ENCODE measurements at places on chromosomes 6 and 20.
A peak's percentile ranks its signal among the peaks of the same experiment; 100 is the strongest.

DNA sequence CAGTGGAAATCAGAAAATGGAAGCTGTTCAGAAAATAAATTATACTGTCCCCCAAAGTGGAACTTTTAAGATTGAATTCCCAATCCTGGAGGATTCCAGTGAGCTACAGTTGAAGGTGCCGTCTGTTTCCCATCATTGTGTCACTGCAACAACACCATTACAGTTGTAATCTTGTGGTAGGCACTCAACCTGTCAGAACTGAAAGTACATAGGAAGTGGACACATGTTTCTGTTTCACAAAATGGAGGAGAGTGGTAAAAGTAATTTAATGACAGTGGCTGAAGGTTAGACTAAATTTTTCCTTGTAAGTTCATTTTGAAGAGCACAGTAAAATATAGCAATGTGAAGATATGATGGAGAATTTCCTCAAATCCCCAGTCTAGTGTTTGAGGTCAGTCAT lies 70.0 kb downstream of the CD109 start:
- no peak for DNase-seq

- peak; percentile 22 for DNase-seq
Observed at GRCh38 chr20:61841966-61842365, 223.7 kb downstream of the TAF4 start.

DNA sequence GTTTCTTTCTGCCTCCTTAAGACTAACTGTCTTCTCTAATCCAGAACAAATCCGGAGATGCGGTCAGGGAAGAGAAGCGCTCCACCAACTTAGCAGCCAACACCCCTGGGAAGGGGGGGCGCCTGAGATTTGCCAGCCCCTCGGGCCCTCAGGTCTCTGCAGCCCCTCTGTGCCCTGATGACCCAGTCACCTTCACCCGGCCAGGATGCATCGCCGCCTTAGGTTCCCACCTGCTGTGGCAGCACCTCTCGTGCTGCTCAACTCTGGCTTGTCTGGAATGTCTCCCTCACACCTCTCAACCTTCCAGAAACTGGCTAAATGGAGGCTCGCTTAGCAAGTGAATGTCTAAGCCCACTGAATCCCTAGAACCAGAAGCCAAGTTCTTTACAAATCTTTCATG lies 28.0 kb upstream of the AAR2 start:
- no peak for DNase-seq

DNA sequence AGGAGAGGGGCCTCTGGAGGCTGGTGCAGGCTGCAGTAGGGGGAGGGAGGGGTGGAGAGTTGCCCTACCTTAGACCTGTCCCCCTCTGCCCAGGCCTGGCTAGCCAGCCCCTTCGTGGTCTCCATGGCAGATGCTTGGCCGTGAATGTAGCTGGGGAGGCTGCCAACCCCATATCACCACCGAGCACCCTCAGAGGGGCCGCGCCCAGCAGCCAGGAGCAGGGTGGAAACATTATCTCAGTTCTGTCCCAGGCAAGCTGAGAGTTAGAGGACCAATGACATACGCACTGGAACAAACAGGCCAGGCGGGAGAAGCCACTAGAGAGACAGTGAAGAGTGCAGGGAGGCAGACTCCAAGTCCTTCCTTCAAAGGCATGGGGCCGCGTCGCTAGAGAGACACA lies 66.5 kb downstream of the LRFN2 start:
- DNase-seq = no peak

DNA sequence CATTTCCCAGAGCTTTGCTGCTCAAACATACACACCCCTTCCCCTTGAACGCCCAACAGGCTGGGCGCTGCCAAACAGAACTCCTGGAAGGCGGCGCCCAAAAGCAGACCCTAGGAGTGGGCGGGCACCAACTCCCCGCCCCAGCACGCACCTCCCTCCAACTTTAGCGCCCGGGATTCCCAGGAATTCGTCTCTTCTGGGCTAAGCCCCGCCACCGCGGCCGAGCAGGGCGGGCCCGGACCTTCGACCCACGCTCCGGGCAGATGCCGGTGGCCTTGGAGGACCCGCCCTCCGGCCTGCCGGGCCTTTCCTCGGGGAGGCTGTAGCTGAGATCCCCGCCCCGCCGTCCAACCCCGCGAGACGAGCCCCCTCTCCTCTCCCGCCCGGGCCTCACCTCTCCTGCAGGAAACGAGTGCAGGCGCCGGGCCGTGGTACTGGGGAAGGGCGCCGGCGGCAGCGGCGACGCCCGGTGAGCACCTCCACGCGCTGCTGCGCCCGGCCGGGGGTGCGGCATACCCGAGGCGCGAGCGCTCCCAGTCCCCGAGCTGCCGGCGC lies 659 bp downstream of the MCUR1 start:
- peak; percentile 86 for DNase-seq

- no peak for DNase-seq
Observed at GRCh38 chr20:14415467-14415866, 78.1 kb upstream of the FLRT3 start.

- no peak for DNase-seq
Observed at GRCh38 chr6:96724641-96725040, 112.6 kb downstream of the GPR63 start.

- DNase-seq = peak; percentile 86
Observed at GRCh38 chr20:30376767-30377658, 880.5 kb upstream of the DEFB115 start.

DNA sequence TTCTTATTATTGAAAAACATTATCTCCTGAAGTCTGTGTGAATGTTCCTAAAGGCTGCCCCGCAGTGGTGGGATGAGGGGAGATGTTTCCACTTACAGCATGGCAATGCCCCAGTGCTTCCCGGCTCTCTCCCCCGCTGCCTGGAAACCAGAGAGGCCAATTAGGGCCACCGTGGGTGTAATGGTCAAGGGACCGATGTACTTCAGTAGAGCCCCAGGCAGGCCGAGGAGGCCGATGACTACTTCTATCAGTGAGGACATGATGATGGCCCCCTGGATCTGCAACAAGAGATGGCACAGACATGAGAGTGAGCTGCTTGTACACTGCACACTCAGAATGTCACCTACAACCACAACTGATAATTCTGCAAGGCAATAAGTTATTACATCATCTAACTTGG lies 117.8 kb downstream of the SLC23A2 start:
- DNase-seq = peak; percentile 43

GRCh38 chr6:134413241-134413643 lies 95.3 kb upstream of the SGK1 start:
- no peak for DNase-seq

DNA sequence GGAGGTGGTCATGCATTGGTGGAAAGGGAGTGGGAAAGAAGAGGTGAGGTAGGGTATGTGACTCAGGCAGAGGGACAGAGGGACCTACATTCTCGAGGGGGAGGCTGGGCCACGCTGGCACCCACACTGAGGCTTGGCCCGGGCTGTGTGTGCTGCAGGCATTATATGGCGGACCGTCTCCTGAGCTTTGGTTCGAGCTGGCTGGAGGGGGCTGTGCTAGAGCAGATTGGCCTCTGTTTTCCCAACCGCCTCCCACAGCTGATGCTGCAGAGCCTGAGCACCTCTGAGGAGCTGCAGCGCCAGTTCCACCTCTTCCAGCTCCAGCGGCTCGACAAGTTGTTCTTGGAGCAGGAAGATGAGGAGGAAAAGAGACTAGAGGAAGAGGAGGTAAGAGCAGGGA lies 23.4 kb downstream of the DNPH1 start:
- no peak for DNase-seq

DNA sequence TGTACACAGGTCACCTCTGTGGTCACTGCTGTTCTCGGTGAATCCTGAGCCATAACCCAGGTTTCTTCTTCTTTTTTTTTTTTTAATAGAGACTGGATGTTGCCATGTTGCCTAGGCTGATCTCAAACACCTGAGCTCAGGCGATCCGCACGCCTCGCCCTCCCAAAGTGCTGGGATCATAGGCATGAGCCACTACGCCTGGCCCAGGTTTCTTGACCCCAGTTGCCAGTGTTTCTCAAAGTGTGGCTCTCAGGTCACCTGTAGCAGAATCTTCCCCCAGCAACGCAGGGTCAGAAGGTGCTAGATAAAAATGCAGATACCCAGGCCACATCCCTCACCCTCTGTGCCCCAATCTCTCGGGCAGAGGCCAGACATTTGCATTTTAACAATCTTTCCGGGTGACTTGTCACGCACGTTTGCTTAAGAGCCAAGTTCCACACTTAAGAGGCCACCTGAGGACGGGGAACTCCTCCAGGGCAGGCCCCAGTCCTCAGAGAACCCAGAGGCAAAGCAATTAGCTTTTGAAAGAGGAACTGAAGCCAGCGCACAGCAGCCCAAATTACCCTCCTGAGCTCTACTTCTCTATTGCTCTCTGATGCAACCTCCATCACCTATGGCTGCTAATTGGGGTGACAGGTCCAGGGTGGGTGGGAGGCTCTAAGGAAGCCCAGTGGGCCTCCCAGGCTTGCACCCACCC lies 81.8 kb downstream of the NFATC2 start:
- DNase-seq = no peak

- no peak for DNase-seq
Observed at GRCh38 chr6:53532061-53532797, 12.7 kb downstream of the GCLC start.

DNA sequence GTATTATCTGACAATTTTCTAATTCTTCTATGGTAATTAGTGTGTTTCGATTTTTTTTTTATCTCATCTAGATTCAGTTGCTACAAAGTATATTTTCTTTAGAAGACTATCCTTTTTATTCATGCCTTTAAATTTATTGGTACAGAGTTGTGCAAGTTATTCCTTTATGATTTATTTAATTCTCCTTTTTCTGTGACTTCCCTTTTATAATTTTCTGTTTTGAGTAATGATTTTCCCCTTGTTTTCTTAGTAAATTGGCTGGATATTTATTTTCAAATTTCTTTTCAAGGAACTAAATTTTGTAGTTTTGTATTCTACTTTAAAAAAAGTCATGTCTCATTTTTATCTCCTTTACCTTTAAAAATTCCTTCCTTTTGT lies 2.4 kb upstream of the IL22RA2 start:
- no peak for DNase-seq

DNA sequence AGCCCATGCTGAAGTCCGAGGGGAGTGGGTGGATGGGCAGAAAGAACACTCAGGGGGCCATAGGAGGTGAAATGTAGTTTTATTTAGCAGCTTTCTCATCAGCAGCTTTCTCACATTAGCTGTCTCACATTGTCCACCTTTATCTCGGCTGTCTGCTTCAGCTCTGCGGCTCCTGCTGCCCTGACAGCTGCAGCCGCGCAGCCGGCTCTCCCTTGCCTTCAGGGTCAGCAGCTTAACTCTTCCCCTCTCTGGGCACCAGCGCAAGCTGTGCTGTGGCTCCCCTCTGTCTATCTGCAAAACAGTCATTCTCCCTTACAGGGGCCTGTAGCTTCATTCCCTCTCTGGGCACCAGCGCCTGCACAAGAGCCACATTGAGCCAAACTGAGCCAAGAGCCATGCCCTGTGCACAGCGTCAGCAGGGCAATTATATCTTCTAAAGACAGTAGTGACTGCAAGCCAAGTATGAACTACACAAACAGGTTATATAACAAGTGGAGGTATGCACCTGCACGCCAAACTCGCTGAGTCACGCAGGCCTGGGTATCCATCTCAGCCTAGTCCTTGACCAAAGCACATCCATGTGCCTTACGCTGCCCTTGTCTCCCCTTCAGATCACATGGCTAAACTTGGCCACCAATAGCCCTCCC lies 198.8 kb downstream of the EYA2 start:
- no peak for DNase-seq

GRCh38 chr20:48603116-48603818 lies 224.5 kb downstream of the PREX1 start:
- peak; percentile 16 for DNase-seq

Data from right lobe of liver (tissue), 6 donors.